ENCODE measurements at places on chromosomes 3 and 15.
A peak's percentile ranks its signal among the peaks of the same experiment; 100 is the strongest.

- DNase-seq, result no peak
These were observed 85.0 kb downstream of the FOXP1 start for GRCh38 chr3:71498543-71498942.

- DNase-seq, result no peak
These were observed 36.5 kb downstream of the IGF2BP2 start for GRCh38 chr3:185788292-185788691.

GRCh38 chr3:87873136-87873535 lies 185.7 kb downstream of the CGGBP1 start:
- no peak for DNase-seq

GRCh38 chr3:43266451-43266850 lies 19.9 kb upstream of the SNRK start:
- no peak for DNase-seq

DNA sequence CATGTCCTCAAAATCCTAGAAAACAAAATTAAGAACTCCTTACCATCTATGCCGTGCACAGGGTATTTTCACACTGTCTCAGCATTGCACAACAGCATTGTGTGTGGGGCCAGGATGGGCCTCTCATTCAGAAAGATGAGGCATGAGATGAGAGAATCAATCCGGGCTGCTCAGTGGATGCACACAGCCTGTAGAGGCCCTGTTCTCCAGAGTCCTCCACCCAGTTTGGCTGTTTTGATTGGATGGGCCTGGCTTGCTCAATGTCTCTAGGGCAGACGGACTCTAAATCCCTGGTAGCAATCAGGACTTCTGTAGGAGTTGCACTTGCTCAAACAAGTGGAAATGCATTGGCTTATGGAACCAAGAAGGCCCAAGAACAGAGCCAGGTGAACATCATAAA lies 20.2 kb upstream of the CPNE9 start:
- DNase-seq, result no peak

- DNase-seq, result no peak
These were observed 17.0 kb downstream of the PLCH1 start for GRCh38 chr3:155727836-155728235.

GRCh38 chr15:65571971-65572370 lies 39.0 kb downstream of the INTS14 start:
- no peak for DNase-seq

DNA sequence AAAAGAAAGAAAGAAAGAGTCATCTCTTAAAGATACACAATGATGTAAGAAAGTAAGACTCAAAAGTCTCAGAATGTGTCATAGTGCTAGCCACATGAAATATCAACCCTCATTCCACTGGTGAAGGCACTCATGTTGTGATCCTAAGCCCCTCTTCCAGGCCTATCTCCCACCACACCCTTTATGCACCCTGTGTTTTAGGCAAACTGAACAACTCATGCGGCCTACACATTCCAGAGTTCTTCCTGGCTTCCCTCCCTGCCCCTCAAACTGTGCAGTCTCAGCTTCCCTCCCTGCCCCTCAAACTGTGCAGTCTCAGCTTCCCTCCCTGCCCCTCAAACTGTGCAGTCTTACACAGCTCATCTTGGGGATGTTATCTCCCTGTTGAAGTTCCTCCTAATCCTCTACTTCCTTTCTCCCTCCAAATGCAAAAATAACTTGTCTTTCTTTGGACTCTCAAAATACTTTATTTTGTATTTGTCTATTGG lies 69.0 kb upstream of the FNDC3B start:
- no peak for DNase-seq

DNA sequence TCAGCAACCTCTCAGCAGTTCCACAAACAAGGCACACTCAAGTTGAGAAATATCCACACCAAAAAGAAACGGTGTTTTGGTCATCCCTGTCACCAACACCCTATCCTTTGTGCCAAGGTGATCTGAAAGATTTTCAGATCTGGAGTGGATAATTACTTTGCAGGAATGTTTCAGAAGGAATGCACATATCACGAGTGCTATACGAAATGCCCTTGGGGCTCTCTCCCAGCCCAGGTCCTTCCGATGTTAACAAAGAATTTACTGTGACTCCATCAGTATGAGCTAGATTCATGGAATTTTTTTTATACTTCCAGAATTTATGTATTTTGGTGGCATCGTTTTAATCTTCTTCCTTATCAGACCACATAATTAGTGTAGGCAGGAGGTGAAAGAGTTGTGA lies 105.0 kb downstream of the GRM7 start:
- DNase-seq, result no peak

GRCh38 chr3:48437812-48438211 lies 2.1 kb downstream of the CCDC51 start:
- no peak for DNase-seq

GRCh38 chr3:80190051-80190450 lies 422.3 kb upstream of the ROBO1 start:
- no peak for DNase-seq

- no peak for DNase-seq
These were observed 74.7 kb upstream of the CMTM7 start for GRCh38 chr3:32316976-32317375.

DNA sequence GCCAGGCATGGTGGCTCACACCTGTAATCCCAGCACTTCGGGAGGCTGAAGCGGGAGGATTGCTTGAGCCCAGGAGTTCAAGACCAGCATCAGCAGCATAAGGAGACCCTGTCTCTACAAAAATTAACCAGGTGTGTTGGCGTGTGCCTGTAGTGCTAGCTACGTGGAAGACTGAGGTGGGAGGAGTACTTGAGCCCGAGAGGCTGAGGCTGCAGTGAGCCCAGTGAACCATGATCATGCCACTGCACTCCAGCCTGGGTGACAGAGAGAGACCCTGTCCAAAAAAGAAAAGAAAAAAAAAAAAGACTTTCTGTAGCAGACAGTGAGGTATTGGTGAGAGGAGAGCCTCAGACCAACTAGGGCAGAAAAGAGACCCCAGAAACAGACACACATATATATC lies 263.8 kb downstream of the XXYLT1 start:
- DNase-seq, result no peak

- DNase-seq, result no peak
These were observed 215.7 kb downstream of the POLQ start for GRCh38 chr3:121330118-121330517.

DNA sequence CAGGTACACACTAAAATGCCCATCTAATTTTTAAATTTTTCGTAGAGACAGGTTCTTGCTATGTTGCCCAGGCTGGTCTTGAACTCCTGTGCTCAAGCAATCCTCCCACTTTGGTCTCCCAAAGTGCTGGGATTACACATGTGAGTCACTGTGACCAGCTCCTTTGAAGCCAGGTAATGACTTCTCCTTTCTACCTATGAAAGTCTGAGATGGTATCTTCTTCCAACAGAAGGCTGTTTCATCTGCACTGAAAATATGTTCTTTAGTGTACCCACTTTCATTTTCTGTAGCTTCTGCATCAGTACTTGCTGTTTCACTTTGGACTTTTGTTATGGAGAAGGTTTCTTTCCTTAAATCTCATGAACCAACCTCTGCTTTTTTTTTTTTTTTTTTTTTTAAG lies 8.8 kb downstream of the OIP5 start:
- peak; percentile 40 for DNase-seq

- no peak for DNase-seq
These were observed 7.9 kb downstream of the RAB27A start for GRCh38 chr15:55281517-55282228.

- DNase-seq, result no peak
These were observed 8.8 kb upstream of the MAGI1 start for GRCh38 chr3:66047311-66048050.

DNA sequence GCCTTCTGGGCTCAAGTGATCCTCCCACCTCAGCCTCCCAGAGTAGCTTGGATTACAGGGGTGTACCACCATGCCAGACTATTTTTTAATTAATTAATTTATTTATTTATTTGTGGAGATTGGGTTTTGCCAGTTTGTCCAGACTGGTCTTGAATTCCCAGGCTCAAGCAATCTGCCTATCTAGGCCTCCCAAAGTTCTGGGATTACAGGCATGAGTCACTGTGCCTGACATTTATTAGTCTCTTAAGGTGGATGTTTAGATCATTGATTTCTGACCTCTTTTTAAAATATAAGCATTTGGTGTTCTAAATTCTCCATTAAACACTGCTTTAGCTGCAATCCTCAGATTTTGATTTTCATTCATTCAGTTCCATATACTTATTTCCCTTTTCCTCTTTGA lies 15.6 kb downstream of the FBXW12 start:
- DNase-seq, result no peak

DNA sequence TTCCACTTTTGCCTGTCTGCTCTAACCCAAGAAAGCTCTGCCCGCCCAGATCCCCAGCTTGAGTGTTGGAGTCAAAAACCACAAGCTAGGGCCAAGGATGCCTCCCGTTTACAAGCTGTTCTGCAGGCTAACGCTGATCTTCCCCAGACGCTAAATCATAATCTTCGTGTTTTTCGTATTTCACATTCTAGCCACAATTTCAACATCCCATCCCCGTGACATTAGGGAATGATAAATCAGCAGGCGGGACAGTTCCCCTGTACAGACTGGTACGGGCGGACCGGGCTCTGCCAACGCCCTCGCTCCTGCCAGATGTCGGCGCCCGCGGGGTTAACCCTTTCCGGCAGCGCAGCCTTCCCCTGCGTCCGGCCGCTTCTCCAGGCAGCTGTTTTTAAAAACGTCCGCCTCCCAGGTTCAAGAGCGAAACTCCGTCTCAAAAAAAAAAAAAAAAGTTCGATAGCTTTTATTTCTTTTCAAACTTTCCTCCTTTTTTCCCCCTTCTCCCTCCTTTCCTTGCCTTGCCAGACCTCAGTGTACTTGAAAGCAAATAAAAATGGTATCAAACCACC lies 81.0 kb upstream of the BNC1 start:
- no peak for DNase-seq

DNA sequence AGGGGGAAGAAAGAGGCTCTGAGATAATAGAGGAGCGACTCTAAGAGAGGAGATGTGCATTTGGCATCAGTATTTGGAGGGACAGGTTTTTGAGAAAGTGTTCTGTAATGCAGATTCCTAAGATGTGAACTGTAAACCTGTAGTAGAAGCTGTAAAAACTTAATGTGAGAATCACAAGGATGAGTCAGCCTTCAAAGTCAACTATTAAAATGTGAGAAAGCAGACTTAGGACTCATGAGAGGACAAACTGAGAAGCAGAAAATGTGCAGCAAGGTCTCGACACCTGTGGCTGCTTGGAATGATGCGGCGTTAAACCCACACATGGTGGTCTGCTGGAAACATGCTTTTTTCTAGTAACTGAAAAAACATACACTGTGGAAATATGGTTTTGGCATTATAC lies 36.0 kb downstream of the USP13 start:
- DNase-seq, result no peak

DNA sequence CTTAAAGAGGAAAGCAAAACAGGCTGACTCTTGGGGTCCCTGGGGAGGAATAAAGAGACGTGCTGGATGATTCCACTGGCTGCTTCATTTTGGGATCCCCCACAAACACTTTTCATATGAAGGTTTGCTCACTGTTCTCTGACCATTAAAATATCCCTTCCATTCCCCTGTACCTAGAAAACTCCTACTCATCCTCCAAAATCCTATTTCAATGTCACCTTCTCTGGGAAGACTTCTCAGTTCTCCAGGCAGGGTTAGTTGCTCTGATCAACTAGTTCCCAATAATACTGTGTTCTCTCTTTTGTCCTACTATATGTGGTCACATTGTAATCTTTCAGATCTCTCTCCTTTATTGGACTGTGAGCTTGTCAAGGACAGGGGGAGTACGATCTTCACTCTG lies 19.0 kb downstream of the LARP6 start:
- DNase-seq, result no peak

DNA sequence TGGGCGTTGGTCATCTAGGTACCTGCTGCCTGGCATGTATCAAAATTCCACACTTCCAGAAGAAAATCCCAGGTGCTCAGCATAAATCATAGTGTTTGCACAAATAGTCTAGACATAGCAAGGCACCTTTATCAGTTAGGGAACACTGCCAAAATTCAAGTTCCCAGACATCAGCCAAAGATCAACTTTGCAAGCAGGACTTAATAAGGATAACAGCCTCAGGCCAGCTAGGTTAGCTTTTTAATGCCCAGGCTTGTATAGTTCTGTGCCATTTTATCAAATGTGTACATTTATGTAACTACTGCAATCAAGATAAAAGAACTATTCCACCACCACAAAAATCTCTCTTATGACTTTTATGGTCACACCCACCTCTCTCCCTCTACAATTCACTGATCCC lies 30.7 kb downstream of the DZIP3 start:
- DNase-seq, result no peak

GRCh38 chr15:101276501-101277037 lies 716 bp downstream of the SELENOS start:
- peak; percentile 58 for DNase-seq

GRCh38 chr3:114745322-114746240 lies 401.5 kb downstream of the ZBTB20 start:
- no peak for DNase-seq

- DNase-seq, result peak; percentile 88
These were observed 76.0 kb downstream of the TAMM41 start for GRCh38 chr3:11770477-11771391.

DNA sequence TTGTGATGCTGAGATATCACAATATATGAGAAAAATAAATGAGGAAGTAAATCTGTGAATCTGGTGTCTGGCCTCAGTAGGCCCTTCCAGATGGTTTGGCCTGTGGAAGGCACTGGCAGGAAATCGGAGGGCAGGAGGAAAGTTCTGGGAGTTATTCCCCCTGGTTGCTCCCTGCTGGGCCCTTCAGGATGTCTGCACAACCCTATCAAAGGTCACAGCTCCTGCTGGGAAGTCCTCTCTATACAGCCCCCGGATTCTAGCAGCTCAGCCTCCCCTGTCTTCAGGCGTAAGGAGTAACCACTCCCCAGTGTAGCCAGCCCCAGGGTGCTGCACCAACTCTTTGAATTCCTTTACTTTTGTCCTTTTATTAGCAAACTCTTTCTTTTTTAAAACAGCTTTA lies 56.2 kb downstream of the WNT7A start:
- no peak for DNase-seq

GRCh38 chr3:69737392-69737791 lies 1.9 kb upstream of the MITF start:
- no peak for DNase-seq

- no peak for DNase-seq
These were observed 121.5 kb upstream of the LIPC start for GRCh38 chr15:58309963-58310928.

DNA sequence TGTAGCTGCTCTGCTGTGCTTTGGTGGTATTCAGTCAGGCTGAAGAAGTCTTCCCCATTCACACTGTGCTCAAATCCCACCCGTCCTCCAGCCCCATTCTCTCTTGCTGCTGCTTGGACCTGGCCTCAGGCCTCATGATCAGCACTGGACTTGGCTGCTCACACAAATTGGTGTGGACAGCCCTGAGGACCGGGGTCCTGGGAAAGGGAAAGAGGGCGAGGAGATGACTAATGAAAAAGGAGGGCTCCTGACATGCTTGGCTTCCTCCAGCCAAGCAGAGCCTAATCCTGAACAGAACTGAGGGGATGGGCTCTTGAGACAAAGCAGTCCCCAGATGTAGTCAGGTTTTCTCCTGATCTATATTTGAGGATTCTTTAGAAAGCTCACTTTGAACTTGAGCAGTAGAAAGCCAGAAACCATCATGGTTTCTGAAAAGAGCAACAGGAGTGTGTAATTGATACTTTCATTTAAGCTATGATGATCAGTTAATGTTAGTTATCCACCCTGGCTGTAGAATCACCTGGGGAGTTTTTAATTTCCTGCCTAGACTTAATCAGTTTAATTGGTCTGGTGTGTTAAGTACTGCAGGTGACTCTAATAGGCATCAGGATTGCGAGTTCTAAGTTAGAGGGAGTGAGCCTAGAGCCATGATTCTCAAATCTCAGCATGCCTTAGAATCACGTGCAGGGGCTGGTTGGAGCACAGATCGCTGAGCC lies 79.4 kb upstream of the THBS1 start:
- no peak for DNase-seq

All from GM20000 (cell line).